ENCODE measurements at places on chromosomes 3 and 15. TPM values are rescaled to one million over a fixed set of nuclear protein-coding genes. Genes with fewer than 3 reads are reported as not detected.

The RARB gene
- 1.6 TPM for total RNA-seq

The ARPIN gene
- 8.1 TPM for total RNA-seq

- DNase-seq: no peak
Measured at GRCh38 chr3:31167666-31168065, 273.2 kb upstream of the GADL1 start.

- no peak for DNase-seq
Measured at GRCh38 chr3:67075295-67075694, 77.2 kb downstream of the KBTBD8 start.

- DNase-seq: no peak
Measured at GRCh38 chr15:100672959-100673358, 70.6 kb downstream of the ASB7 start.

- DNase-seq: no peak
Measured at GRCh38 chr3:53709256-53709655, 137.0 kb downstream of the CHDH start.

All from right lobe of liver (tissue), 6 donors.